GM23338 (cell line): ENCODE measurements at places on chromosomes 7 and 10. TPM values are rescaled to one million over a fixed set of nuclear protein-coding genes. Genes with fewer than 3 reads are reported as not detected.

DNA sequence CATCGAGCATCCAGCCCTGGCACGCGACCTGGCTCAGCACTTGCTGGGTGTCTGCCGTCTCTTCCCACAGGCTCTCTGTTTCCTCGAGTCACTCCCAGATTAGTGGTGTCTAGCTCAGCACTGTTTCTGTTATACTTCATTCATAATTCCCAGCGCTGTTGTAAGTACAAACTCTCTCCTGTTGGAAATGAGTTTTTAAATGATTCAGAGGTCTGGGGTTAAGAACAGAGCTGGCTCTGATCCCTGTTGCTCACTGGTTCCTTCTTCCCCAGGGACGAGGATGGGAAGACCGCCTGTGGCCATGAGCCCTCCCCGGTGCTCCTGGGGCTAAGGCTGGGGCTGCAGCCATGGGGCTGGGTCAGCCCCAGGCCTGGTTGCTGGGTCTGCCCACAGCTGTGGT, 17.3 kb upstream of the C10orf95 start:
- no peak for DNase-seq

DNA sequence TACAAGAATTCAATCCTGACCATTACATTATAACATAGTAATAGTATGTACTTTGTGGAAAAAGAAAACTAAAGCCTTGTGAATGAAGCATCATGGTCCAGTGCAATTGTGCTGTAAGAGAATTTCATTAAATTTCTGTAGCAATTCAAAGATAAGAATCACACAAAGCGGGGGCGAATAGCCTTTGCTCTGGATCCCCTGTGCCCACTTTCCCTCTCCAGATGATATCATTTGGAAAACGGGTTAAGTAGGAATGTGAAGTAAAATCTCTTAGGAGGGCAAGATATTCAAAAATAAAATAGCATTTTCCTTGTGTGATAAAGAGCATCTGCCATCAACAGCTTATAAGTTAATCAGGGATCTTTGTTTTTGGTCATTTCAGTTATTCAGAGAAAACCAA, 177.1 kb downstream of the CHRM2 start:
- DNase-seq: no peak

GRCh38 chr7:120021085-120021484, 251.9 kb upstream of the KCND2 start:
- DNase-seq: no peak

DNA sequence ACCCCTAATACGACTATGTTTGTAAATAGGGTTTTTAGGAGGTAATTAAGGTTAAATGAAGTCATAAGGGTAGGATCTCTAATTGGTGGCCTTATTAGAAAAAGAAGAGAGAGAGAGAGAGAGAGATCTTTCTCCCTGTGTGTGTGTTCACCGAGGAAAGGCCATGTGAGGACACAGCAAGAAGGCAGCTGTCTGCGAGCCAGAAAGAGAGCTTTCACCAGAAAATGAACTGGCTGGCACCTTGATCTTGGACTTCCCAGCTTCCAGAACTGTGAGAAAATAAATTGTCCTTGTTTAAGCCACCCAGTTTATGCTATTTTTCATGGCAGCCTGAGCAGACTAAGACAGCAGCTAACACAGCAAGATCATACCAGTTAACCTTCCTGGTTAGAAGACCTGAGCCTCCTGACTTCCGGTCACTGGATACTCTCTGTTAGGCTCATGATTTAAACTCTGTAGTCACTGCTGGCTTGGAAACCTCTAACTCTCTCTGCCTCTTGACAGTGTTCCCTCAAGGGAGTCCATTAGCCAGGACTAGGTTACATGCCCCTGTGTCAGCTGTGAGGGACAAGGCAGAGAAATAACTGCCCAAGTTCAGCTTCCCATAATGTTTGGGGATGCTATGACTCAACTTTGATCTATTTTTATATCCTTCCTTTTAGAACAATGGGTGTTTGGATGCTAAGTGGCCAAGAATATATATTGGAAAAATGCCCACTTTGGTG, 102.3 kb downstream of the DYNC1I1 start:
- no peak for DNase-seq

DNA sequence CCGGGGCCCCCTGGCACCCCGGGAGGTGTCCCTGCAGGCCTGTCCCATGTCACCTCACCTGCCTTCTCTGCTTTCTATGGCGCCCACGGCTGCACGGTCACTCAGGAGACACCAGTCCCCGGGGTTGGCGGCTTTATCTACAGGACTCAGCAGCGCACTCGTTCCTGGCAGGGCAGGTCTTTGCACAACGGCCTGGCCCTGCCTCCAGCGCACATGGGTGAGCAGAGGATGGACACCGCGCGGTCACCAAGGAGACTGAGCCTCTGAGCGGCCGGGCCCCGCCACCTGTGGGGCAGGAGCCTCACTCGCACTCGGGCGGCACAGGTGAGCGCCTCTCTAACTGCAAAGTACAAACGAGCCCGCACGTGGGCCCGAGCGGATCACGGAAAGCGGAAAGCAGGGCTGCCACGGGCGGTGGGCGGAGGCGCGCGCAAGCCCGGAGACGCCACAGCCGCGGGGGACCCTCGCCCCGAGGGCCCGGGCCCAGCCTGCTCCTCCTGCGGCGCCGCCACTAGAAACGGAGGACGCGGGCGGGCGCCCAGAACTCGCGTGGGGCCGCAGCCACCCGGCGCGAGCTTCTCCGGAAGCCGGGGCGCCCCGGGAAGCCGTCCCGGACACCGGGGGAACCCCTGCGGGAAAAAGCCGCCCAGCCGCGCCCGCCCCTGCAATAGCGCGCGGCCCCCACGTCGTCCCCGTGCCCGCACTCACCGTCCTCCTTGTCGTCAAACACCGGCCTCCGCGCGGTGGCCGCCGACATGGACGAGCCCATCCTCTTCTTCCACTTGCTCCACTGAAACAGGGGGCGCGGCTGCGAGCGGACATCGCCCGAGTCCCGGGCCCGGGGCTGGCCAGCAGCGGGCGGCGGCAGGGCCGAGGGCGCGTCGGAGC, 642 bp downstream of the STK32C start:
- DNase-seq: peak; percentile 70

GRCh38 chr7:30142710-30143109, 7.9 kb downstream of the MTURN start:
- no peak for DNase-seq

DNA sequence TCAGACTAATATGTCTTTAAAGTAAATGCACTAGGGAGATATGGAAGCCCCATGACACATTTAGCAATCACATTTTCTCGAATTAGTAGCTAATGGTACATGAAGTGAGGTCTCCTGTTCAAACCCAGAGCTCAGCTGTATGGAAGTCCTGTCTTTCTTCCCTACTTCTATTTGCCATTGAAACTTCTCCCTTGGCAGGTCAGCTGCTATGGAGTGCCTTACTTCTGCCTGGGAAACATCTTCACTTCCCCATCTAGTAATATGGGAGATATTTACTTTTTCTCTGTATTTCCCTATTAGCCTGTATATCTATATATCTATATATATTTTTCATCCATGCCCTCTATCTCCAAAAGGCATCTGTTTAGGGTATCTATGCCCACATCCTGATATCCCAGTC, 225.3 kb upstream of the INHBA start:
- DNase-seq: no peak

DNA sequence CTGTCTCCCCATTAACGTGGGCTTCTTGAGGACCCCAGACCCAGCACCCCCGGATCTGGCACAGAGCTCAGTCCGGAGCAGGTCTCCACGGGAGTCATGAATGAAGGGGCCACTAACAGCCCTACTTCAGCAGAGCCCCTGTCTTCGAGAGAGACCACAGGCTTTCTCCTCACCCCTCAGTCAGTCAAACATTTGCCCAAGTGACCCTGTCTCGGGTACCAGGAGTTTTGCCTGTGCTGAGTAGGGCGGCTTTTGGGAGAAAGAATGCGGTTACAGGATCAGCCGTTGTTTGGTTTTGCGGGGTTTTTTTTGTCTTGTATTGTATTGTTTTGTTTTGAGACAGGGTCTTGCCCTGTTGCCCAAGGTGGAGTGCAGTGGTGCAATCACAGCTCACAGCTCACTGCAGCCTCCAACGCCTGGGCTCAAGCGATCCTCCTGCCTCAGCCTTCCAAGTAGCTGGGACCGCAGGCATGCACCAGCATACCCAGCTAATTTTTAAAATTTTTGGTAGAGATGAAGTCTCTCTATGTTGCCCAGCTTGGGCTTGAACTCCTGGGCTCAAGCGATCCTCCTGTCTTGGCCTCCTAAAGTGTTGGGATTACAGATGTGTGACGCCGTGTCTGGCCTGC, 16.5 kb downstream of the ADAP1 start:
- DNase-seq: no peak

DNA sequence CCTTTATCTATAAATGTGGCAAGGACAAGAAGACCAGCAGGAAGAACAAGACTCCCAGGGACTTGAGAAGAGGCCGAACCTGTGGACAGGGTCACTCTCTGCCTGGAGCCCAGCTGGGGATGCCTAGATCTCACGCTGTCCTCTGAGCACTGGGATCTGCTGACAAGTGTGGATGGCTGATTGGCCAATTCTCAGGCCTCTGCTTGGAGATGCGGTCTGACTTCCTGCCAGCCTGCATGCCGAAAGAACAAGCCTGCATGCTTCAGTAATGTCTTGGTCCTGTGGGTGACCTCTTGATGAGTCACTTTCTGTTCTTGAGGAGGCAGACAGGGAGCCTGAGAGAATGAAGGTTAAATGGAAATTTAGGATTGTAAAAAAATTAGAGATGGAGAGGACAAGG, 84.7 kb downstream of the TMEM178B start:
- DNase-seq: no peak

- DNase-seq: no peak
Observed at GRCh38 chr7:41367967-41368882, 334.7 kb downstream of the INHBA start.

GRCh38 chr7:155520114-155520513, 26.2 kb downstream of the CNPY1 start:
- DNase-seq: no peak

- no peak for DNase-seq
Observed at GRCh38 chr10:8410506-8410905, 356.0 kb downstream of the GATA3 start.

- DNase-seq: no peak
Observed at GRCh38 chr10:88994019-88994418, 3.4 kb downstream of the FAS start.

- DNase-seq: no peak
Observed at GRCh38 chr10:5079836-5080235, 14.4 kb upstream of the AKR1C3 start.

DNA sequence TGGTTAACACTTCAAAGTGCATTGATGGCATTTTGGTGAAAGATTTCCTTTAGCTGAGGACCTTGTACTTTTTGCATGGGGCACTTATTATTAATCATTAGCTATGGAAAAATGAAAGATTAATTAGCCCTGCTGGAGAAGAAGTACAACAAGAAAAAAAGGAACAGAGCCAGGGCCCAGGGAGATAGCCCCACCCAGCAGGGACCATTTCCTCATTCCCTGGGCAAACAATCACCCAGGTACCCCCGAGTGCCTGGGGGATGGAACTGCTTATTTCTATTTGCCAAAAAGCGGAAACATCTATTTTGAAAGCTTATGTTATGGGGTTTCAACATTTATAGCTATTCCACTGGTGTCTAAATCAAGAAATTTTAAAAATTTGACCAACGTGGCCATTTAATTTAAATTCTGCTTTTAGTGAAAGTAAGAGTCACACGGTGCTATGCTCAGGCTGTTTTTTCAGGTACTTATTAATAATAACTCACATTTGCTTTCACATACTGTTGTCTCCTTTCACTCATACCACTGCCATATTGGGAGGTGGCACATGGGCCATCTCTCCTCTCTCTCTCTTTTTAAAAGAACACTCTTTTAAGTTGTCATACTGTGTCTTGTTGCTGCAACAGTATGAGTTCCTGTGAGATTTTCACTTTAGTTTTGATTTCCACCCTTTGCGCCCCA, 143.6 kb upstream of the KIF5B start:
- DNase-seq: no peak

DNA sequence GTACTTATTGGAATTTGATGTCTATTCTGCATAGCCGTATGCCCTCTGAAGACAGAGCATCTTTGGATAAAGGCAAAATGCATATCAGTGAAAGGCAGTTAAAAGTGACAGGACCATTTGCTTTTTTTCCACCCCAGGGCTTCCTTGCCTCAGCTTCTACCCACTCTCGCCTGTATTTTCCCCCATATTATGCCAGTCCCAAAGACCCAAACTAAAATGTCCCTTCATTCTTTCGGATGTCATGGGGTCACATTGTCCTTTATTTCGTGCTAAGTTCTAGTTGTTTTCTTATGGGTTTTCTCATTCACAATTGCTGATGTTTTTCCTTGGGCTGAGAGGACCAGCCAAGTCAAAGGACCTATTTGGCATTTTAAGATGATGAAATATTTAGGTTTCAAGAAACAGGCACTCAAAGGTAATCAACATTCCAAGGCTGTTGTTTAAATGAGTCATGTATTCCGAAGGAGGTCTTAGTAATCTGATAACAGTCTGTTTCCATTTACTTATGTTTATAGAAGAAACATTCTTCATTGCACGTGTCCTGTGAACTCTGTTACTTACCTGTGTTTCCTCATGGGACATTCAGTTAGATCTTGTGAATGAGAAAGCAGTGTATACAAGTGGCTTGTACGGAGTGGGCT, 74.1 kb downstream of the DNAH11 start:
- no peak for DNase-seq

GRCh38 chr10:72847681-72848080, 45.9 kb upstream of the OIT3 start:
- DNase-seq: no peak

Gene ITIH5
- total RNA-seq: 2.2 and 6.6 TPM in 2 replicates

Gene IFT22
- 13.8 and 22.5 TPM in 2 replicates for total RNA-seq

Gene PPP1R17
- 0.27 and 0.52 TPM in 2 replicates for total RNA-seq

Gene GATA3
- not detected in 2 replicates for total RNA-seq

Gene ITGB8
- 3.0 and 3.5 TPM in 2 replicates for total RNA-seq
